Mesenchymal stem cell (in vitro differentiated cells and primary cell): ENCODE measurements at places on chromosomes 16 and 17.
A peak's percentile ranks its signal among the peaks of the same experiment; 100 is the strongest.

DNA sequence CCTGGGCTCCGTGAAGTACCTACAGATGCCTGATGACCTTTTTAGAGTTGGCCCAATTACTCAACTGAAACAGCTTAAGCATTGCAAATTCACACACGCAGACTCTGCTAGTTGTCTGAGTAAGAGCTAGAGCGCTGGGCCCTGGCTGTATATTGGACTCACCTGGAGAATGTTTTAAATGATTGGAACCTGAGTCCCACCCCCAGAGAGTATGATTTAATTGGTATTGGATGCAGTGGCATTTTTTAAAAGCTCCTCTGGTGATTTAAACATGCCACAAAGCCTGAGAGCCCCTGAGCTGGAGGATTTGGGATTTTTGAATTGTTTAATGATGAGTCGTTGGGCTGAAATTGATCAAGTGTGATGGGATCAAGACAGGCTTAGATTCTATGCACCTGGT, 143.9 kb upstream of the SDK2 start:
- DNase-seq: no peak

DNA sequence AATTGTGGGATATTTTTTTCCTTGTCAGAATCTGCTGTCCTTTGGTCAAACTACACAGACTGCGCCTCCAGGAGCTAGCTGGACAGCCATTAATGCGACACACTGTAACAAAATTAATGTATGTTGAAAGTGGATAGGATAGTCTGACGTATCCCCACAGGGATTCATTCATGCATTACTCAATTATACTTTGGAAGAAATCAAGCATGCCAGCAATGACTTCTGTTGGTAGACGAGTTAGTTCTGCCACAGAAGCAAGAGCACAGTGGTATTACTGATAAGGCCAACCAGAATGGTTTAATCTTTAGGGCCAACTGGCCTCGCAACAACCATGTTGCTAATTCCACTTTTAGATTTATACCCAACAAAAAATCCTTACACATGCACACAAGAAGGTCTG, 106.4 kb upstream of the TOB1 start:
- DNase-seq: no peak

- DNase-seq: peak; percentile 90
Observed at GRCh38 chr17:81553018-81553615, 964 bp upstream of the FAAP100 start.

DNA sequence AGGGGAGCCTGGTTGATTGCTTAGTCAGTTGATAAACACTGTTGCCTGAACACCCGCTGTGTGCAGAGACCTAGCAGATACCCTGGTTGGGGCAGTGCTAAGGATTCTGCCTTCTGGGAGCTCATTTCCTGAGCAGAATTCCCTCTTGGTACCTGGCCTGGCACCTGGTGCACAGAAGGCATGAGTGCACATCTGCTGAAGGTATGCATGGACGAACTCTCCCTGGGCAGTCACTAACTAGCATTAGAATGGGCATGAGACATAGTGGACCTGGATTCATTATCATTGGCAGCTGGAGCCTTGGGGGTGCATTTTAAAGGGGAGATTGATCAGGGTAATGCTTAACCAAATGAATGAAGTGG, 13.1 kb downstream of the ADCY7 start:
- no peak for DNase-seq

GRCh38 chr17:71118039-71118438, 948.7 kb downstream of the KCNJ2 start:
- peak; percentile 8 for DNase-seq

- DNase-seq: peak; percentile 80
Observed at GRCh38 chr17:39014044-39014794, 47.0 kb upstream of the FBXO47 start.

DNA sequence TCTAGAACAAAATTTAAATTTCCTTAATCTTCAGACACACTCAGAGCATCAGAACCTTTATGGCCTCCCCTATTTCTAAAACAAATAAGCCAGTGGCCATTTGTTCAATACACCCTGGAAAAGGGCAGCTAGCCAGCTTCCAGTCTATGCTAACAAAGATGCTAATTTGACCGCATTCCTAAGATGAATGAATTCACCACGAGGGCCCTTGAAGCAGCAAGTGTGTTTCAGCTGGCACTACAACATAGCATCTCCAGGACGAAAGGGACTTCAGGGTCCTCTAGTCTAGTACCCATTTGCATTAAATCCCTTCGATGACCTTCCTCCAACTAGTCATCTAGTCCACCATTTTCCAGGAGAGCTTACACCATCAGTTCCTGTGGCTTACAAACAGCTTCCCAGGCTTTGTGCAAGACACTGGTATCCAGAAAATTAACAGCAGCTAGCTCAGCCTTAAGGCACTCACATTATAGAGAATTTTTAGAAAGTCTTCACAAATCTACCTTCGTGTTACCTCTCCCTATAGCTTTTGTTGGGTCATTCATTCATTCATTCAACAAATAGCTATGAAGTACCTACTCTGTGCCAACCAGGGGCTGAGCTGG, 10.9 kb downstream of the KRT37 start:
- no peak for DNase-seq

DNA sequence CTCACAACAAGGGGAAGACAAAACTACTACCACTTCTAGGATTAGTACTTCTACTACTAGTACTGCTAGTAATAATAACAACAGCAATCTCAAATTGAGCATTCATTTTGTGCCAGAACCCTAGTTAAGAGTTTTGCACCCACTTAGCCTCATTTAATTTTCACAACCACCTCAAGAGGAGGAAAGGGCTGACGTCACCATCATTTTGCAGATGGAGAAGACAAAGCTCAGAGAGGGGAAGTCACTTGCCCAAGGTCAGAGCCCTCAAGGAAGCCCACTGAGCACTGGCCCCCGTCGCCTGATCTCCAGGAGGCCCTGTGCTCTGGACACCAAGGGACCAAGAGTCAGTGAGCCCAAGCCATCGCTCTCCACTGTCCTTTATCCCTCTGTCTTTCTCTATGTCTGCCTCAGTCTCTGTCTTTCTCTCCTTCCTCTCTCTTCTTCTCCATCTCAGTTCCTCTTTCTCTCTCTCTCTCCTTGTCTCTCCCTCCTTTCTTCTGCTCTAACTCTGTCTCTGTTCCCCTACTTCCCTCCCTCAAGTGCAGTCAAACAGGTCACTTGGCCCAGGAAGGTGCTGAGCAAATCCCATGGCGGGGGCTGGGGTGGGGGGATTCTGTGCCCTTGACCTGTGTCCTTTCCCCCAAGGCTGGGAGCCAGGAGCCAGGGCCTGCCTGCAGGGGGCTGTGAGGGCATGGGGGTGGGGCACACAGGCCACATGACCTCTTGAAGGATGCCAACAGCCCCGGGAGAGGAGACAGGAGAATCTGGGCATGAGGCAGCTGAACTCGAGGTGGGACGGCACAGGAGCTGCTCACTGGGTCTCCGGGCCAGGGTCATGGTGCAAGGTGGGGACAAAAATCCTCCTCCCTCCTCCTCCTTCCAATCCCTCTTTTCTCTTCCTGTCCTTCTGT, 11.2 kb upstream of the NGFR start:
- no peak for DNase-seq

GRCh38 chr17:59002848-59003247, 103.8 kb downstream of the TRIM37 start:
- no peak for DNase-seq

DNA sequence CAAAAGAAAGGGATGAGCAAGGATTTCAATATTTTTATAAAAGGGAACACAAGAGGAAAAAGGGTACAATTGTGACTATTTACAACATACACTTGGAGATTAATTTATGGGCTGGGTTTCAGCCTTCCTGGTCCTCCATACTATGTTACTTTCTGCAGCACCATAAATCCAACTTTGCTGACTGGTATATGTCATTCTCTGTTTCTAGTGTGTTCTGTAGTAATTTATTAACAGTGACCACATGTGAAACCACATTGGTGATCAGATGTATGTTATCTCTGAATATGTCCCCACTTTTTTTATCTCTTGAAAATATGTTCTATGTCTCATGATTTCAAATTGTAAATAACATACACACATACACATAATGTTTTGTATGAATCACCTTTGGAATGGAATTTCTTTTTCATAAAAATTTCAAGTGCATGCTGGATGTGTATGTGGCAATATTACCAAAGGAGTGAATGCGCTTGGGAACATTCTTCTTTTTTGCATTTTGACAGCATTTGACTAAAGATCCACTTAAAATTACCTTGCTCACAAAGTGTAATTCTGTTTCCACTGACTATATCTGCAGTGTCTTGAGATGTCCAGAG, 2.9 kb upstream of the LYRM9 start:
- no peak for DNase-seq

- no peak for DNase-seq
Observed at GRCh38 chr17:19370493-19370960, 7.8 kb upstream of the MAPK7 start.

DNA sequence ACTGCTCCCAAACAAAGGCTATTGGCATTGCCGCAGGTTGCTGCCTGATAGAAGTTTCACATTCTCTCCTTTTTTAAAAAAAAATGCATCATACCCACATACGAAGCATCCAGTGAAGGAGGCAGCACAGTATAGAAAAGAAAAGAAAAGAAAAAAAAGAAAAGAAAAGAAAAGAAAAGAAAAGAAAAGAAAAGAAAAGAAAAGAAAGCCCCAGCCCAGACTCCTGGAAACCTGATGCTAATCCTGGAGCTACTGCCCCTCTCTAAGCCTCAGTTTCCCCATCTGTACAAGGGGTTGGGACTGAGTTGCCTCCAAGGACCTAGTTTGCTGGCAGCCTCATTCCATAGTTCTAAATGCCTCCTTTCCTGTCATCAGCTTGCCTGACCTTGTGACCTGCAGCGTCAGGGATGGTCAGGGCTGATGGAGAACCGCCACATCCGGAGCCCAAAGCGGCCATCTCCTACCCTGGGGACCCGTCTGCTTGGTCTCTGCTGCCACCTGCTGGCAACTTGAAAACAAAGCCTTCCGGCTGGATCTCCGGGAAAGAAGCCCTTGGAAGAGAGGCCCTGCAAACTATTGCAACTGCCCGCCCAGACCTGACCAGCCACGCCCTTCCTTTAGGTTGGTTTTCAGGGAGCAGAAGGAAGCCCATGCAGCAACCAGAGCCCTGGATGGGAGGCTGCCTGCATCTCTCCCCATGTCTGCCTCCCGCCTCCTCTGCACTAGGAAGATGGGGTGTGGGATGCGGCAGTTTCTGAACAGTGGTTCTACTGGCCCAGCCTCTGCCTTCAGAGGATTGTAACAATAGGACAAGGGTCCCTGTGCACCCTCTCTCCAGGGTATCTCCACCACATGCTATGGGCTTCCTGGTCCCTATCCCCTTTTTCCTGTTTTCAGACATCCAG, 13.0 kb downstream of the AIPL1 start:
- DNase-seq: peak; percentile 74

- DNase-seq: no peak
Observed at GRCh38 chr16:14454391-14454790, 175.7 kb downstream of the PARN start.

DNA sequence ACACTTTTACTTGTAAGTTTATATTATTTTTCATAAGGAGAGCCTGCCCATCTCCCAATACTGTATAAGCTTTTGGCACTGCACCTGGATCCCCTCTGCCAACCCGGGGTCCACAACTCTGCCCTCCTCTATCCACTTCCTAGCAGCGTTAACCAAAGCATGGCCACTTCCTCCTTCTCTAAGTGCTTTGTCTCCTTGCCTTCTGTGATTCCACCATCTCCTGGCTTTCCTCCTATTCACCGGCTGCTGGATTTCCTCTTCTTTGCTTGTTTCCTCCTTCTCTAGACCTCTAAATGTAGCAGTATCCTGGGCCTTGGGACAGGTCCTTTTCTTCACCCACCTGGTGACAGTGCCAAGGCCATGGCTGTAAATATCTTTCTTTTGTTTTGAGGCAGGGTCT, 20.0 kb upstream of the WFIKKN2 start:
- DNase-seq: no peak

DNA sequence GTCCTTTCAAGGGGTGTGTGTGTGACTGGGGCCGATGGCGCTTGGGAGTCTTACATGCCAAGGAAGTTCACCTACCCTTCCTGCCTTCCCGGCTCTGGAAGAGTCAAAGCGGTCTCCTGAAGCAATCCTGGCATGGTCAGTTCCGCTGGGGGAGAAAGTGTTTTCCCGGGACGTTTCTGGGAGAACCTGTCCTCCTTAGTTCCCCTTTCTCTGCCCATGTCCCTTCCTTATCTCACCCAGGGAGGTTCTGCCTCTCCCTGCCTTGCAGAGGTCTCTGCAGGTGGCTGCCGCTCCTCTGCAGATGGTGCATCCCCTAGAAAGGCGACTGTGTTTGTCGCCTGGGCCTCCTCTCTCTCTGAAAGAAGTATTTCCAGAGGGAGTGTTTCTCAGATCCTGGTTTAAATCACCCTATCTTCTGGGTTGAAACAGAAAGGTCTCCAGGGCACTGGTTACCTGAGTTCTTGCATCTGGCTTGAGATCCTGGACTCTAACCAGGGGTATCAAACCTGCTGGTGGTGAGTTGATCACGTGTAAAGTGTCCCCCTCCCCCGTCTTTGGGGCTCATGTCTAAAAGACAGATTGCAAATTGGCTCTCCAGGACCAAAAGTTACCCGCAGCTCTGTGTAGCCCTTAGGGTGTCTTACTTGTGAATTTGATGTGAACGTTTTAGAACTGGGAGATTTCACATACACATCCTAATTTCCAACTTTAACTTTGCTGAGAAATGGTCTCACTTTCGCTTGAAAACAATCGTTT, 1.9 kb downstream of the PRKCB start:
- no peak for DNase-seq

GRCh38 chr17:218432-219110, 37.1 kb upstream of the DOC2B start:
- no peak for DNase-seq
